ENCODE measurements at places on chromosomes 7 and 10.

GRCh38 chr7:129804111-129804889 is 148.5 kb downstream of the UBE2H start:
- no peak for DNase-seq

- DNase-seq = no peak
These were observed 2.5 kb downstream of the NXPH1 start for GRCh38 chr7:8435590-8436545.

GRCh38 chr7:95267754-95268153 is 56.6 kb downstream of the PON1 start:
- no peak for DNase-seq

- no peak for DNase-seq
These were observed 95.2 kb downstream of the PRPF18 start for GRCh38 chr10:13681960-13682359.

DNA sequence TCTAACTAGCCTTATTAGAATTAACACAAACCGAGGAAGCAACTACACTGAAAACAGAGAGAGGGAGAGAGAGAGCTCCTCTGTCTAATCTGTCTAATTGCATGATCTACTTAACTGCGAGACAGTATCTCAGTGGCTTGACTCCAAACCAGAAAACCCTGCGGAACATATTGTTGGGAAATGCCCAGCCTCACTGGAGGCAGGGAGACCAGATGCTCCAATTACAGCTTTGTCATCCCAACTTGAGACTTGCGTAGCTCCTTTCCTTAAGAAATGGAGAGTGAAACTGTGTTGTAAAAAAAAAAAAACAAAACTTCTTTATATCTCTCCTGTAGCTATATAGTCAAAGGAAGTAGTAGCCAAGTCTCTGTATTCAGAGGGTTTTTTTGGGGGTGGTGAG is 52.0 kb upstream of the ZNRF2 start:
- DNase-seq = no peak

- DNase-seq = no peak
These were observed 26.1 kb upstream of the DUSP5 start for GRCh38 chr10:110471566-110472139.

DNA sequence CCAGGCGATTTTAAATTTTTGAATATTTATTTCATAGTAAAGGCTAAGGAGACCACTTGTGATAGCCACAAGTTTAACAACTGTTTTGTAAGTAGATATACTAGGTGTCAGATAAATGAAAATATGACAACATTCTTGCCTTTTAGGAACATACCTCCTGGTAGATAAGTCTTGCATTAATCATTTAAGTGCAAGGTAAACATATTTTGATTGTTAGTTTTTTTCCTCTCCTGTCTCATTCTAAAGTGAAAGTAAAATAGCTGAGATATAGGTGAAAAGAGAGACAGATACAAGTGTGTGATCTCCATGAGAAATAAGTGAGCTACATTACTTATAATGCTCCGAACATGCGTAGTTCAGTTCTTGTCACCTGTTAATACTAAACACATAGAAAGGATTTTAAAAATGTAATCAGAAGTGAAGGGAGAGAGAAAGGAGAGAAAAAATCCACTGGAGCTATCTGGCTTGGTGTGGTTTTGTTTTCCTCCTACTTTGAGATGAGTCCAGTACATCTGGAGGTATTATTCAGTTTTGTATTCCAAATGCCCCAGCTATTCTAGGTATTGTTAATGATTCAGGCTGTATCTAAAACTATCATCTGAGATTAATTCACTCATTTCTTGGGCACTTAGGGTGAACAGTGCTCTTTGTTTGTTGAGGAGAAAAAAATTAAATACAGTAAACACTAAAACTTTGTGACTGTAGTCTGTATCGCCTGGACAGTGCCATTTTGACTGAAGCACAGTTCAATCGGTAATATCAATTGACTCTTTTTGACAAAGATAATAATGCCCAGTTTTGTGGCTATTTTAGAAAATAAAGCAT is 21.2 kb downstream of the GLCCI1 start:
- no peak for DNase-seq

- no peak for DNase-seq
These were observed 24.5 kb upstream of the SAMD9L start for GRCh38 chr7:93172683-93173082.

- DNase-seq = no peak
These were observed 3.0 kb upstream of the VIPR2 start for GRCh38 chr7:159147687-159148086.

DNA sequence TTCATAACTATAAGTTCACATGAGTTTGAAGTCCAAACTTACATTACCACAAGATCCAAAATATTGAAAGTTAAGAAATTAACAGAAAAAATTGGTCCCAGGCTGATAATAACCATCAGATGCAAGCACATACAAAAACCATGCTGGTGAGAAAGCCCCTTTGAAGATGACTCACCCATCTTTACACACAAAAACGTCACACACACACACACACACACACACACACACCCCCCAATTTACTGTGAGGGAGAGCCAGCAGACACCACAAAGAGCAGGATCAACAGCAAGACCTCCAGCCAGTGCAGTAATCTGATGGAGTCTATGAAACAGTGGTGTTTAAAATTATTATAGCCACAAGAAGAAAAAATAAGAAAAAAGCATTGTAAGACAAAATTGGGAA is 50.1 kb upstream of the DRGX start:
- no peak for DNase-seq
